ENCODE measurements at places on chromosomes 1 and 21. TPM values are rescaled to one million over a fixed set of nuclear protein-coding genes. Genes with fewer than 3 reads are reported as not detected.

FABP3 gene
- total RNA-seq = not detected

SLC45A1 gene
- 3.0 TPM for total RNA-seq

MATN1 gene
- total RNA-seq = 0.05 TPM

UTP25 gene
- total RNA-seq = 9.6 TPM

CLCNKA gene
- not detected for total RNA-seq

MYBPH gene
- not detected for total RNA-seq

AGBL4 gene
- total RNA-seq = not detected

PLEKHA6 gene
- 22.2 TPM for total RNA-seq

SELP gene
- not detected for total RNA-seq

KRTAP19-3 gene
- total RNA-seq = not detected

CHRNB2 gene
- 0.48 TPM for total RNA-seq

ADAMTS5 gene
- total RNA-seq = not detected

ASB17 gene
- not detected for total RNA-seq

LZIC gene
- total RNA-seq = 16.9 TPM

HOOK1 gene
- 0.17 TPM for total RNA-seq

MTARC2 gene
- 12.5 TPM for total RNA-seq

IL12RB2 gene
- not detected for total RNA-seq

RNF115 gene
- 10.5 TPM for total RNA-seq

IQGAP3 gene
- total RNA-seq = 11.6 TPM

COQ8A gene
- 21.3 TPM for total RNA-seq

MYOG gene
- not detected for total RNA-seq

HTR1D gene
- total RNA-seq = 11.6 TPM

FBLIM1 gene
- total RNA-seq = 26.3 TPM

GREM2 gene
- 0.22 TPM for total RNA-seq

CFHR1 gene
- 0.24 TPM for total RNA-seq

AGO3 gene
- total RNA-seq = 8.2 TPM

HSD3B1 gene
- total RNA-seq = not detected
